Left cardiac atrium (tissue), 4 donors: ENCODE measurements at places on chromosomes 3 and 15. TPM values are rescaled to one million over a fixed set of nuclear protein-coding genes. Genes with fewer than 3 reads are reported as not detected.

- no peak for DNase-seq
Measured at GRCh38 chr15:40823572-40824343, 4.8 kb downstream of the PPP1R14D start.

GRCh38 chr3:180036671-180037455, at the start of gene PEX5L:
PEX5L (minus strand) TSS chr3:180036937; CDS start chr3:180036599, 338 bp downstream.
- DNase-seq, result peak; percentile 48

GRCh38 chr15:80785811-80786354, 6.7 kb downstream of the CEMIP start:
- no peak for DNase-seq

DNA sequence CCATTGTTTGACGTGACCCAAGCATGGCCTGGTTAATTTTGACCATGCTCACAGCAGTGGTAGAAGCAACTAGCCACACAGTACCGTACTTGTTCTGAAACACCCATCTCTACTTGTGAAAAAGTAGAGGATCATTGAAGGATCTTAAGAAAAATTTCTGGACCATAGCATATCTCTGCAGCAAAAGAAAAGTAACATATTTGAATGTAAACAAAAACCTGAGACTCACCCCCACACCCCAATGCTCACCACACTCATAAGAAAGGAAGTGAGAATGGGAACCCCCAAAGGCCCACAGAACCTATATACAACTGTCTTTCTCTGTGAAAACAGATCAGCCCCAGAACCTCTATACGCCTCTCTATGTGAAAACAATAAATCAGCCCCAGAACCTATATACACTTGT, 33.8 kb upstream of the TFRC start:
- DNase-seq, result no peak

DNA sequence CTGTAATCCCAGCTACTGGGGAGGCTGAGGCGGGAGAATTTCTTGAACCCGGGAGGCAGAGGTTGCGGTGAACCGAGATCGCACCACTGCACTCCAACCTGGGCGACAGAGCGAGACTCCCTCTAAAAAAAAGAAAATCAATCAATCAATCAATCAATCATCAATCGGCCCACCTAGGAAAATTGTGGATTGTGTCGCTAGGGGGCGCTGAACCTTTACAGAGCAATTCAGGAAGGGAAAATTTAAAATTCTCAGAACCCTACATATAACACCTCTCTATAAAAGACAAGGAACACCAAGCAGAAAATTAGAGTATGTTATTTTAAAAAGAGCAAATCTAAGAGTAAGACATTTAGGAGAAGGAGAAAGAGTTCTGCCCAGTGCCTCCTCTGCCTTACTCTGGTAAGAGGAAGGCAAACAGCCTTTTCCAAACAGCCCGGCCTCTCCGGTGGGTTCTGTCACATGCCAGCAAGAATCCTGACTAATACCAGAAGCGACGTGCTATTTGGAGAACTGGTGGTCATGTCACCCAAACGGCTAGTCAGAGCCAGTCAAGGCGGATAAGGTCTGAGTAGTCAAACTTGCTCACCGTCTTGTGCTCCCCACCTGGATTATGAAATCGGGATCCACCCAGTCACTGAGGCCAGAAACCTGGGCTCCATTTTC, 22.3 kb upstream of the SMCO1 start:
- DNase-seq, result peak; percentile 35

DNA sequence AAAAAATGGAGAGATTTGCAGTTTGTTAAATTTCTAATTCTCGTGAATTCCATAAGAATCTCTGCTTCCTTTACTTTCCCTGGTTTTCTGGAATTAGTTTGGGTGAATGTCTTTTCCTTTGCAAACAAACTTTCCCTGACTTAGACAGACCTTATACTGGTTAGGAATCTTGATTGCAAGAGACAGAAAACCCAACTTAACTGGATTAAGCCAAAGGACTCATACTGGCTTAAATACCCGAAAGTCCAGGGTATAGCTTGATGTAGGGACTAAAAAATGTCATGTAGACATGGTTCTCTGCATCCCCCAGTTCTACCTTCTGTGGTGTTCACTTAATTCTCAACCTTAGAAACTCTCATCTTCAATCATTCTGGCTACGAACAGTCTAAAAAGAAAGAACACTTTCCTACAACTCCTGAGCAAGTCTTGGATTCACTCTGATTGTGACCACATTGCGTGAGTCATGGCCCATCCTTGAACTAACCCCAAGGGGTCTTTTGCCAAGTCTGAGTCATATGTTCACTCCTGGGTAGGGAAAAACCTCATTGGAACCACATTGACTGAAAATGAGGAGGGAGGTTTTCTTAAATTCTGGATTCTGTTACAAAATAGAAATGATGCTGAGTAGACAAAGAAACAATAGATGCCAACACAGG, 136.0 kb upstream of the DAZL start:
- no peak for DNase-seq

DNA sequence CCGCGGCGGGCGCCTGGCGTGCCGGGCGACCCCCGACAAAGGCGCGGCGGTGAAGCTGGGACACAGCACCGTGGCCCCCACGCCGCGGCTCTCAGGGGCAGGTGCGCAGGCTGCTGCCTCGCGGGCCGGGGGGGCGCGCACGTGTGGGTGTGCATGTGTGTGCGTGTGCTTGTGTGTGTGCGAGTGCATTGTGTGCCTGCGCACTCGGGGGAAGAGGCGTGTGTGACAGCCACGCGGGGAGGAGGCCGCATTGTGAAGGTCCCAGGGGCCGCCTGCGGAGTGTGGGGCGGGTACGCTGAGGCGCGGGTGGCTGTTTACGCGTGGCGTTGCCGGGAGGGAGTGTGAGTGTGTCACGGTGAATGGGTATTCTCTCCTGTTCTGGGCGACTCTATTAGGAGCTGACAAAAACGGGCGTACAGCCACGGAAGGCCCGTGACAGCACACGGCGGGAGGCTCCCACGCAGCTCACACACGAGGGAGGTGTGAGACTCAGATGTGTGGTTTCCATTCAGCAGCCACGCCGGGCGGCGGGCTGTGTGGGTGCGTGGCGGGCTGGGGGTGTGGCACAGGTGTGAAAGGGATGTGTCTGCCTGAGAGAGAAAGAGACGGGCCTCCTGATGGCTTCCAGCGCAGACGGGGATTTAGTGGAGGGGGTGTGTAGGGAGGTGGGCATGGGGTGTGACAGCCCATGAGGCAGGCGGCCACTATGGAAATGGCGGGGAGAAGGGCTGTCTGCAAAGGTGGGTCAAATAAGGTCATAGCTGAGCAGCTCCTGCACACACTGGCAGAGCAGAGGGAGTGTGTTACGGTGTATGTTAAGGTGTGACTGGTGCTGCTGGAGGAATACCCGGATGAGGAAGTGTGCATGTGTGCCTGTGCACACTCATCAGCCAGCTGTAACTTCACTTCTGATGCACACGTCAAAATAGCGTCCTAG, 750 bp downstream of the PODXL2 start:
- peak; percentile 32 for DNase-seq

GRCh38 chr3:158094235-158095110, 11.7 kb downstream of the SHOX2 start:
- DNase-seq, result peak; percentile 19

- DNase-seq, result no peak
Measured at GRCh38 chr3:120682095-120682681, at the start of gene HGD. HGD (minus strand) TSS chr3:120682239; CDS start chr3:120682111, 128 bp downstream.

DNA sequence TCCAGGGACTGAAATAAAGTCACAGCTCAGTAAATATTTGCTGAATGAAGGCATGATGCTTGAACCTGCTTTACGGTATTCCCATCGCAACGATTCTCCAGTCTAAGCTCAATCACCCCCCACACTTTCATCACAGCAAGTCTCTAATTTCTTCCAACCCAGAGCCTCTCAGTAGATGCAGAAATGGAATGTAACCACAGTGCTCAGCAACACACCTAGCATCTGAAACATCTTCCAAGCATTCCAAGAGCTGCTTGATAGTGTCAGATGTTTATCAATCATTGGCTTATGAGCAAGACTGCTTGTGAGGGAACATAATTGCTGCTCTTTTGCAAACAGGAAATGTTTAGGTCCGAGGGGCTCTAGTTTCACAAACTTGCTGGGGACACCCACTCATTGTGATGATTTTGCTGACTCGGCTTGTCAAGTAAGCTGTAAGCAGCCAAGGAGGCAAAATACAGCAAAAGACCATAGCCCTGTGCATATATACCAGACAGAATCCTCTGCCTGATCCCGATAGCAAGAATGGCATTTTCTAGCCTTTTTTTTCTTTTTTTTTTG, 751.2 kb downstream of the NR2F2 start:
- DNase-seq, result no peak

DNA sequence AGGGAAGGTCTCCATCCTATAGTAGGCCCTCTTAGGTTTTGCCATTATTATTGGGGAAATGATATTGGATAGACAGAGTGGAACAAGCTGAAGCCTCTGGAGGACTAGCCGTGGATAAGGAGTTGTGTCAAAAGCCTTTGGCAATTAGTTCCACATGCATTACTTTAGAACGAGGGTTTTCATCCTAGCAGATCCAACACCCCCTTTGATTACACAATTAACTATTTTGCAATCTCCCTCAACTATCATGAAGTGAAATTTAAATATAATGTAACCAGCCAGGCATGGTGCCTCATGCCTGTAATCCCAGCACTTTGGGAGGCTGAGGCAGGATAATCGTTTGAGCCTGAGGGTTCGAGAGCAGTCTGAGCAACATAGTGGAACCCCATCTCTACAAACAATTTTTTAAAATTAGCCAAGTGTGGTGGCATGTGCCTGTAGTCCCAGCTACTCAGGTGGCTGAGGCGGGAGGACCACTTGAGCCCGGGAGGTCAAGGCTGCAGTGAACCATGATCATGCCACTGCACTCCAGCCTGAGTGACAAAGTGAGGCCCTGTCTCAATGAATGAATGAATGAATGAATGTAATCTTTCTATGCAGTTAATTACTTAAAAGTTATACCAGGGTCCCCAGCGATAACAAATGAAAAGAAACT, 56.8 kb downstream of the PXYLP1 start:
- DNase-seq, result no peak

- DNase-seq, result no peak
Measured at GRCh38 chr3:65500398-65501306, 538.1 kb downstream of the MAGI1 start.

GRCh38 chr15:73908030-73908821, 18.0 kb upstream of the LOXL1 start:
- peak; percentile 83 for DNase-seq

GRCh38 chr3:151504606-151505005, 43.7 kb upstream of the IGSF10 start:
- no peak for DNase-seq

- no peak for DNase-seq
Measured at GRCh38 chr3:144894576-144894975, 923.0 kb downstream of the DIPK2A start.

DNA sequence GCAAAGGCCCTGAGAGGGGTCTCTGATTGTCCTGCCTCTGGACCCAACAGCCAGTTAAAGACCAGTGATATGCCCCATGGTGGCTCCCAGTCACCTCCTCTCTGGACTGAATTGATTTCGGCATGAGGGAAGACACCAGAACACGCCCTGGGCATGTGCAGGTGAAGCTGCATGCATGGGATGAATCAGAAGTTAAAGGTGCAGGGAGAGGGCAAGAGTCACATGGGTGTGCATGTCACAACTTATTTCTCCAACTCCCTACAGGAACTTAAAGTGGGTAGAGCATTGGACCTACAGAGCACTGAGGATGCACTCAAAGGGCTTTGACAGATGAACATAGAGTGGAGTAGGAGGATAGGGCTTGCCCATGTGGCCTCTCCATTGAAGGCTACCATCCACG, 16.9 kb upstream of the RHCG start:
- no peak for DNase-seq

- no peak for DNase-seq
Measured at GRCh38 chr3:29397406-29397805, 116.5 kb downstream of the RBMS3 start.

DNA sequence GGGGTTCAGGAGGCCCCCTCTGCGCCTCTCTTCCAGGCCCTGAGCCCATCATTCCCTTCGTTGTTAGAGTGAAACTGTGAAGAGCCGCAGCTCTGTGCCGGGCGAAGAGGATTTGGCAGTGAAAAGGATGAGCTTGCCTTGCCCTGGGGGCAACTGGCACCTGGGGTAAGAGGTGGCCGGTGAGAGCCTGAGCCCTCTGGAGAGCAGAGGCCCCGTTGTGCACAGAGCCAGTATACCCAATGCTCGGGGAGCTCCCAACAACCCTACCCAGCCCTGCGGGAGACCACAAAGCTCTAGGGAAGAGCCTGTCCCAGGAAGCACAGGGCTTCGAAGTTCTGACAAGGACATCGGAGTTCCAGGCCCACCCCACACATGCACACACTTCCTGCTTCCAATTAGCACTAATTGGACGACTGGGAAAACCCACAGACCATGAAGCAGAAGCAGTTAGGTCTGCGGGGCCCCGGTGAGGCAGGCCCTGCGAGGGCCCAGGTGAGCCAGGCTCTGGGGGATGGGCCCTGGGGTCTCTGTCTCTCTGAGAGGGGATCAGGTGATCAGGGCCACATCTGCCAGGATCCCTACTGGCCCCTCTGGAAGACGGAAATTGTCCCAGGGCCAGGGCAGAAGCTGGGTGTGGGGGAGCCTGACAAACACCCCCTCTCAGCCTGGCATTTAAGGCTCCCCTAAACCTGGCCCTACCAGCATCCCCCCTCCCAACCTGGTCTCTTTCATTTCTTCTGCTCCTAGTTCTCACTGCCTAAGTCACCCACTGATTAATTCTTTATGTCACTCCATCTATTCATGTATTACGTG, 27.9 kb upstream of the SFMBT1 start:
- no peak for DNase-seq

DNA sequence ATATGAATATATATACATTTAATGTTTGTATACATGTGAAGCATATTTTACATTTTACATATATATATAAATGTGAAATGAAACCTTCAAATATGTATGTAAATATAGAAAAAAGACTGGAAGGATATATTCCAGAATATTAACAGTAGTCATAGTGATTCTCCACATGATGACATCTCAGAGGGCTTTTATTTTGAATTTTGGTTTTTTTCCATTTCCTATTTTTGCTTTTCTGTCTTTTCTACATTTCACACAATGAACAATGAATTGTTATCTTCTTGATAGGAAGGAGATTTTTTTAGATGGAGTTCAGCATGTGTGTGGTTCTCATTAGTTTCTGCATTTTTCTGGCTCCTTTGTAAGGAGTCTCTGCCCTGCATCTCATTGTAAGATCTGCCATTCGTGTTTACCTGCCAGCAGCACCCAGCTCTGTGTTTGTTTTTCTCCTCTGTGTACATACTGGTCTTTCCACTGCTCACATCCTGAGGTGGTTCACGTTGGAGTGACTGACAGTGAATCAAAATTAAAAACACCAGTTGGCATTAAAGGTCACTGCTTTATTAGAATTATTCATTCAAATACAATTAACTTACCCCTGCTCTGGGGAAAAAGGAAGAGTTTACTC, 425.3 kb upstream of the MDFIC2 start:
- no peak for DNase-seq

GRCh38 chr3:36538136-36538749, 157.9 kb downstream of the STAC start:
- no peak for DNase-seq

- peak; percentile 43 for DNase-seq
Measured at GRCh38 chr15:98547741-98548138, 100.6 kb upstream of the IGF1R start.

Gene CCDC80
- 278 TPM for total RNA-seq

Gene RPN1
- 139 TPM for total RNA-seq

Gene EOMES
- total RNA-seq, result 0.74 TPM

Gene ACKR4
- 3.7 TPM for total RNA-seq

Gene SACM1L
- total RNA-seq, result 32.1 TPM

Gene CFAP44
- total RNA-seq, result 3.2 TPM

Gene MYEF2
- 13.4 TPM for total RNA-seq

Gene APEH
- total RNA-seq, result 82.6 TPM

Gene TNFSF10
- 12.7 TPM for total RNA-seq

Gene PAQR5
- 1.2 TPM for total RNA-seq

Gene C2CD4B
- total RNA-seq, result 4.1 TPM

Gene SRGAP3
- total RNA-seq, result 3.6 TPM

Gene USP13
- total RNA-seq, result 57.7 TPM

Gene C15orf39
- 14.2 TPM for total RNA-seq
